Eye (tissue), 1 donor: ENCODE measurements at places on chromosomes 13 and 19.

DNA sequence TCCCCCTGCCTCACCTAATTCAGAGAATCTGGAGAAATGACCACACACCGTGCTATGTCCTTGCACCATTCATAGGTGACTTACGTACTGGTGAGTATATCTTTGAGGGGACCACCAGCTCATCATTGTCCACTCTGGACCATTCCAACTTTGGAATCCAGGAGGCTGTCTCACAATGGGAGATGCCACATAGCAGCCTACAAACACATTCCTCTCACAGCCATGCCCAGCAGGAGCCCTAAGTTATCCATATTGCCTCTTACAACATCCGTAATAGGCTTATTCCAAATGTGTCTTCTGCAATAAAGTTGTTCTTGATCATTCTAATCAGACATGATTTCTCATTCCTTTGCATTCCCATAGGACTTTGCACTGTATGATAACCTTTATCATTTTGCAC lies 436.7 kb downstream of the EFNB2 start:
- no peak for DNase-seq

- no peak for DNase-seq
These were observed 27.3 kb upstream of the GPI start for GRCh38 chr19:34337739-34338138.

- no peak for DNase-seq
These were observed 40.2 kb downstream of the UBL3 start for GRCh38 chr13:29810145-29810742.

DNA sequence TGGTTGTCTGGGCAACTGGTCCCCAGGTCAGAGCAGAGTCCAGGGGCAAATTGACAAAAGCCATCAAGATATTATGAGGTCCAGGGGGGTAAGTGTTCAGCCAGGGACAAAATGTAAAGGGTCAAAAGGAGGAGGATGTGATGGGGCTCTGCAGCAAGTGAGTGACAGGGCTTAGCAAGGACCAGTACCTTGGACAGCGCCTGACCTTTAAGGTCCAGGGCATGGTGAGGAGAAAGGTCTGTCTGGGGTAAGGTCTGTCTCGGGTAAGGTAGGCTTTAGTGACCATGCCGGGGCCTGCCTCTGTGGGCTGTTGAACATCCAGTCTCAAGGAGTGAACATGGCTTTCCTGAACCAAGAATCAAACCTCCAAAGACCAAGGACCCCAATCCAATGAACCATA lies 6.3 kb upstream of the ZNF358 start:
- no peak for DNase-seq

DNA sequence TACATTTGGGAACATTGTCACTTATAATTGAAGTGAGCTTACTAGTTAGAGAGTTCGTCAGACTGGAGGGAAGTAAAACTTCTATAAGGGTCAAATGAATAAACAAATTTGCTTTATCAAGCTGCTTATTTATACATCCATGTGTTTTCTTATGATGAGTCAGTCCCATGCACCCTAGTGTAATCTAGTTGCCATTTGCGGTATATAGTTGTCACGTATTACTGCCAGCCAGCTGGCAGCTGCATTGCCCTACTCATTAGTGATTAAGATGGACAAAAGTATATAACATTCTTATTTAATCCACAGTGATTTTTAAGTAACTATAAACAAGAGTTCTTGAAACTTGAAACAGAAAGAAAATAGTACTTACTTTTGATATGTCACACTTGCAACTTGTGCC lies 182.4 kb downstream of the GPC6 start:
- DNase-seq: no peak
